T-helper 1 cell treated with Interleukin-12 subunit alpha and Interleukin-12 subunit beta and Interleukin-4 antibody, amounts not matched to agents 30 ng/mL and 1 ng/mL, for 36 hours (primary cell): ENCODE measurements at places on chromosomes 7 and 10. TPM values are rescaled to one million over a fixed set of nuclear protein-coding genes. Genes with fewer than 3 reads are reported as not detected.

Gene DNAJB6
- total RNA-seq: 87.3 and 90.7 TPM in 2 replicates

Gene CALML3
- not detected in 2 replicates for total RNA-seq

Gene SPRN
- total RNA-seq: not detected in 2 replicates

Gene PKD1L1
- total RNA-seq: 0.07 and 0.12 TPM in 2 replicates

Gene FRMD4A
- 0.02 TPM in 1 of 2 replicates, not detected in the other for total RNA-seq

Gene GPER1
- not detected in 2 replicates for total RNA-seq

Gene FAS
- 84.4 and 87.8 TPM in 2 replicates for total RNA-seq

Gene ARPC1B
- 405 and 417 TPM in 2 replicates for total RNA-seq

Gene NKX1-2
- not detected in 2 replicates for total RNA-seq

Gene MMD2
- not detected in 2 replicates for total RNA-seq

Gene NODAL
- not detected in 2 replicates for total RNA-seq

Gene RAB19
- total RNA-seq: 16.3 and 16.5 TPM in 2 replicates

Gene NME8
- not detected in 2 replicates for total RNA-seq

Gene TRPV5
- total RNA-seq: 0.10 TPM in 1 of 2 replicates, not detected in the other

Gene CFAP58
- total RNA-seq: 0.15 and 0.34 TPM in 2 replicates

Gene ADRB1
- total RNA-seq: 0.12 TPM in 1 of 2 replicates, not detected in the other

Gene KCND2
- not detected in 2 replicates for total RNA-seq

Gene TMEM130
- total RNA-seq: not detected in 2 replicates

Gene CLRN3
- not detected in 2 replicates for total RNA-seq

Gene ABCB4
- not detected in 2 replicates for total RNA-seq

Gene MYOF
- total RNA-seq: 1.8 and 2.3 TPM in 2 replicates

Gene CTNNA3
- total RNA-seq: not detected in 2 replicates

Gene NPTX2
- not detected in 2 replicates for total RNA-seq

Gene NFKB2
- total RNA-seq: 313 and 319 TPM in 2 replicates

Gene PNLIPRP3
- not detected in 2 replicates for total RNA-seq

Gene STK31
- 0.10 and 0.29 TPM in 2 replicates for total RNA-seq

Gene NACAD
- 0.05 TPM in 1 of 2 replicates, not detected in the other for total RNA-seq

Gene ZNF438
- total RNA-seq: 3.1 and 3.8 TPM in 2 replicates

Gene GNGT1
- total RNA-seq: not detected in 2 replicates

Gene MTURN
- 1.1 and 1.5 TPM in 2 replicates for total RNA-seq

Gene GRID2IP
- total RNA-seq: 0.10 TPM in 2 replicates

Gene GCK
- 0.15 TPM in 1 of 2 replicates, not detected in the other for total RNA-seq

Gene TRIM74
- 2.6 and 3.3 TPM in 2 replicates for total RNA-seq

Gene CALHM1
- total RNA-seq: 0.17 and 0.25 TPM in 2 replicates

Gene HOXA1
- total RNA-seq: 0.22 and 0.41 TPM in 2 replicates

Gene PPP1R3A
- total RNA-seq: not detected in 2 replicates

Gene FGL2
- 3.4 and 4.4 TPM in 2 replicates for total RNA-seq

Gene CPN1
- total RNA-seq: not detected in 2 replicates

Gene FANK1
- not detected in 2 replicates for total RNA-seq

Gene TLL2
- 0.10 TPM in 1 of 2 replicates, not detected in the other for total RNA-seq

Gene MYPN
- not detected in 2 replicates for total RNA-seq

Gene LAMB1
- total RNA-seq: not detected in 2 replicates

Gene POM121C
- 79.5 and 84.2 TPM in 2 replicates for total RNA-seq

Gene SEMA3C
- total RNA-seq: not detected in 2 replicates

Gene SPDYE5
- not detected in 2 replicates for total RNA-seq

Gene EXOC6
- 11.3 and 13.9 TPM in 2 replicates for total RNA-seq
